ENCODE measurements at places on chromosomes 3 and 15.
A peak's percentile ranks its signal among the peaks of the same experiment; 100 is the strongest.

GRCh38 chr15:53588773-53589172 lies 170.7 kb downstream of the WDR72 start:
- DNase-seq, result peak; percentile 48

- no peak for DNase-seq
These were observed 169.1 kb downstream of the GAP43 start for GRCh38 chr3:115792206-115792955.

DNA sequence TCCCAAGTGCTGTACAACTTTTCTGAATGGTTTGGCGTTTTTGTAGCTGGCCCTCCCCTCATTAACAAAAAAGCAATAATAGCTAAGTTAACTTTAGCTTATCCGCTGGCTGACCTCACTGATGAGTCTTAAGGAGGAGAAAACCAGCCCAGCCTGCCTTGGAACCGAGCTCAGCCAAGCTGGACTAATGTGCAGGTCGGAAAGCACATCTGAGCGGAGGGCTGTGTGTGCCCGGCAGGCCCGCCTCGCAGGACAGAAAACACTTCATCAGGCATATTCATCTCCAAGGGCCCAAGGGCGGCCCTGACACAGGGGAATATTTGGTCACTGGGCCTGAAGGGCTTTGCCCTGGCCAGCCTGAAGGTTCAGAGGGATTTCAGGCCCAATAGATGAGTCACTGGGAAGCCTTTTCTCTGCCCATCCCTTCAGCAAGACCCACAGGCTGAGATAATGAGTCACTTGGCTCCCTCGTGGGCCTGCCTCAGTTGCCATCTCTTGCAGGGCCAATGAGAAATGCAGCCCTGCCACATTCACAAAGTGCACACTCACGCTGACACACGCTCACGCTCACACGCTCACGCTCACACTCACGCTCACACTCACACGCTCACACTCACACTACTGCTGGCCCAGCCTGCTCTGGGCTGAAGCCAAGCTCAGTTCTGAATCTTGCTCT lies 75.1 kb downstream of the SLC12A8 start:
- DNase-seq, result peak; percentile 88

DNA sequence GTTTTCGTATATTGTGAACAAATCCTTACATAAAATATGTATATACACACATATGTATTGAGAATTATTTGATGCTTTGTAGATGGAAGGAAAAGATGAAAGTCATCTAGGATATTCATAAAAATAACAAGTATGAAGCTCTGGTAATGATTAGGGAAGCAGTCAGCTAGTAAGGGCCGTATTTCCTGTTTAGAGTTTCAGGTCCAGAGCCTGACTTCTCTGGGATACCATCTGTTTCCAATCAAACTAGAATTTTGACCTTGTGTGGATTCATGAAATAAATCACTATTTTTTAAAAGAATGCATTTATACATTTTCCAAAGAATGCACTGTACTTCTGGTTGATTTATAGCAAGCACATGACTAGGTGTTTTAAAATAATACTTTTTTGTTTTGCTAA lies 156.1 kb upstream of the CGNL1 start:
- DNase-seq, result peak; percentile 75

DNA sequence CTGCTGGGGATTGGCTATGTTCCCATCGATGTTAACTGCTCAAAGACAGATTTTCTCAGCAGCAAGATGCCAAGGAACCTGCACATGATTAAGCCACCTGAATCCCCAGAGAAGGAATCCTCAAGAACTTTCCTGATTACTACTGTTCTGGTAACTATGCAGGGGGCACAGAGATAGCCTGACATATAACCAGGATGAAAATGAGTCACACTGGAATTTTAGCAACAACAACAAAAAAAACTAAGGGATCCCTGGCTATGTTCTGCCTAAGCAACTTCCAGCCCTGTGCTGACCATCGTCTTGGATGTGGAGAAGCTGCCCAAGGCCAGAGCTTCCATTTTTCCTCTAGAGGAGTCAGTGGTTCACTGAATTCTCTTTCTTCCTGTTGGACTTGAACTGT lies 13.8 kb downstream of the RIOX2 start:
- peak; percentile 43 for DNase-seq

All from iris pigment epithelial cell (primary cell).